Camera-type eye (tissue), 1 donor: ENCODE measurements at places on chromosomes 12 and 14. TPM values are rescaled to one million over a fixed set of nuclear protein-coding genes. Genes with fewer than 3 reads are reported as not detected.

Gene PXN
- total RNA-seq: 61.1 TPM

Gene RAB2B
- 45.2 TPM for total RNA-seq

Gene SCAF11
- total RNA-seq: 191 TPM

Gene KCNC2
- total RNA-seq: 7.5 TPM

Gene TMCC3
- 10.1 TPM for total RNA-seq

Gene GYS2
- total RNA-seq: not detected

Gene CCDC196
- total RNA-seq: not detected

Gene P3H3
- 97.3 TPM for total RNA-seq
